ENCODE measurements at places on chromosomes 1 and 21.

- no peak for DNase-seq
Observed at GRCh38 chr1:209896346-209896745, 41.7 kb upstream of the SYT14 start.

DNA sequence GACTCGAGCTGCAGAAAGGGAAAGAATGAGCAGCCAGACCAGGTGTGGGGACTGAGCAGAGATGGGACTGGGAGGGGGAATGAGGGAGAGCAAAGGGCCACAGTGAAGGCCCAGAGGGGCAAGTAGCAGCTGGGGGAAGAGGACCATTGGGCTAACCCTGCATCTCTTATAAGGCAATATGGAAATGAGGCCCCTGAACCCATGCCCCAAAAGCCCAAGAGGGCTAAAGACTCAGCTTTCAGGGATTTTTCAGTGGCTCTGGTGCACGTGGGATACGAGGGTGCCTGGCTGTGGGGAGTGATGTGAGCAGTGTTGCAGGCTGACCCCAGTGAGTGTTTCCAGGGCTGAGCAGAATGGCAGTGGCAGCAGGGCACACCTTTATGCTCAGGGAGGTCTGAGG, 496 bp upstream of the TNNI1 start:
- DNase-seq: no peak

GRCh38 chr1:168470901-168471431, 72.8 kb downstream of the XCL2 start:
- DNase-seq: peak; percentile 14

DNA sequence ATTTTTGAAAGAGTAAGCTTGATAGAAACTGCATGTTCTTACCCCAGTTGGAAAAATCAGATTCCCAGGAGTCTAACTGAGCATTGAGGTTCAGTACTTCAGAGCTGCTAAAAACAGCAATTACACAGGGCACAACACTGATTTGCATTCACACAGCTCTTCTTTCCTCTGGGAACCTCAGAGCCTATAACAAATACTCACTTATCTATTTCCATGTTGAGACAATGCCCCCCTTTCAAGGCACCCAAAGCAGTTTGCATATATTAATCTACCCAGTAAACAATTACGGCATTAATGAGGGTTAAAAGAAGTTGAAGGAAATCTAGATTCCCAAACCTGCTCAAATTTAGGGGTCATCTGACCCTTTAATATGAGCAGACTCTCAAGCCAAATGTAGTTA, 126.9 kb upstream of the SLC35F3 start:
- no peak for DNase-seq

DNA sequence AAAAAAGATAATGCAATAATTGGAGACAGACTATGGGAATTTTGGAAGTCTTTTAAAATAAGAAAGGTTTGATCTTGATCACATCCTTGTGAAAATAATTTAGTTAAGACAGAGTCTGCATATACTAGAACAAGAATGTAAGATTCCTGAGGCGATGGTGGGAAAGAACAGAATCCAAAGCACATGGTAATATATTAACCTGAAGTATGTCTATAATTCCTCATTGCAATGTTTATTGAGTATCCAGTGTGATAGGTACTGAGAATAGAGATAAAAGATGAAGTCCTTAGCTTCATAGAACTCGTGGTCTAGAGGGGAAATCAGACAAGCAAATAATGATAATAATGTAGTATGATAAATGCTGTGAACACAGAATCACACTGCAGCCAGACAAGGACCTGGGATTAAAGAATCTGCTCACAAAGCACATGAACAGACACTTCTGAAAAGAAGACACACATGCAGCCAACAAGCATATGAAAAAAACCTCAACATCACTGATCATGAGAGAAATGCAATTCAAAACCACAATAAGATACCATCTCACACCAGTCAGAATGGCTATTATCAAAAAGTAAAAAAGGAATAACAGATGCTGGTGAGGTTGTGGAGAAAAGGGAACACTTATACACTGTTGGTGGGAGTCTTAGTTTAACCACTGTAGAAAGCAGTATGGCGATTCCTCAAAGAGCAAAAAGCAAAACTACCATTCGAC, 6.9 kb upstream of the ANGPTL3 start:
- no peak for DNase-seq

DNA sequence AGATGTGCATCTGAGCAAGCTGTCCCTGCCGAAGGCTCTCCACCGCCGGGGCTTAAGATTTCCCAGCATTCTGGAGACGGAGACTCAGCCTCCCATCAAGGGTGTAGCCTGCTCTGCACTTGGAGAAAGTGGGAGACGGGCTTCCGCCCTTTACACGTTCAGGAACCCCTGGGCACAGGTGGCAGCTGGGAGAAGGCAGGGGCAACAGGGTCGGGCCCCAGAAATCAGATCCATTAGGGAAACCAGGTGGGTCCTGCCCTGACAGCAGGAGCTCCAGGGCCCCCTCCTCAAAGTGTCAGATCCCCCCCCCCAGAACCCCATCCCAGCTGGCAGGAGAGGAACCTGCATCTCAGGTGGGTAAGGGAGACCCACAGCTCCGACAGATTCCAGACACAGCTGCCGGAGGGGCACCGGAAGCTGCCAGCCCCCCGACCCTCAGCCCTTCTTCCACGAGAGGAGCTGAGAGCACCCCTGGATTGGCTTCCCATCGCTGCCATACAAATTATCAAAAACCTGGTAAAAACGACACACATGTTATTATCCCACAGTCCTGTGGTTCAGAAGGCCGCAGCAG, 236.6 kb downstream of the NPHP4 start:
- no peak for DNase-seq

GRCh38 chr1:30087465-30087864, 635.9 kb downstream of the MATN1 start:
- peak; percentile 11 for DNase-seq

- no peak for DNase-seq
Observed at GRCh38 chr1:221724931-221725605, 16.8 kb downstream of the DUSP10 start.

- DNase-seq: no peak
Observed at GRCh38 chr1:180196436-180197003, 33.5 kb upstream of the LHX4 start.

DNA sequence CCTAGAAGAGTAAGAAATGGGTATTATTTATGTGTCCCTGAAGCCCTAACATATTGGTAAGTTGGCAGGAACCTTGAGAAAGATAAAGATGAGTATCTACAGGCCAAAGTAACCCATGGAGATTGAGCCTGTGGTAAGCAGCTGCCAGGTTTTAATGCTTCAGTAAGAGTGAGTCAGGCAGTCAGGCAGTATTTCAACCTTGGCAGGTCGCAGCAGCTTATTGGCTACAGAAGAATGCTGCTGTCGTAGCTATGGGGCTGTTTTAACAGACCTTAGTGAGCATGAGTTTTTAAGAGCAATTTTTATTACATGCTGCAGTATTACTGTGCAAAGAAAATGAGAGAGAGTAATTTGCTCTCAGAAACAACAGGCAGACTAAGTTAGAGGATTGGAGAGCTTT, 10.3 kb upstream of the SLC30A10 start:
- DNase-seq: no peak

DNA sequence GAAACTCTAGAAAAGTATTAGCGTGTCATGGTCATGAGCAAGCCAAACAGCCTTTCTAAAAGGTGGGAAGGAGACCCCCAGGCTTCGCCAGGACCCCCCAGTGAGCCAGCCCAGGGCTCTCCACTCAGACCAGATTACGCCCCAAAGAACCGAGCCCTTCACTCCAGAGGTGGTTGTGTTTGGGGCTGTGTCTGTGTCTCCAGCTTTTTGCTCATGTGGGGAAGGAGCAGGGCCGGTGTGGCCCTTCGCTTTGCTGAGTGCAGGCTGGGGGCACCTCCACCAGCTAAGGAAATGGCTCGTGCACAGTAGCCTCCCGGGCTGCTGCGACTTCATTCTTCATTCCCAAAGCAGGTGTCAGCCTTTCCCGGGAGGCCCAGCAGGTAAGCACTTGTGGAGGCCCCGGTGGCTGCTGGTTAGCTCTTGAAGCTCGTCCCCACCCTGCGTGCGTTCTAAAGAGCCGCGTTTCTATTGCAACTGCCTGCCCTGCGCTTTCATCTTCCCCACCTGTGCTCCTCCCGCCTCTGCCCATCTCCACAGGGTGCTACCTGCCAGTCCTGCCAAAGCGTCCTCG, 531 bp downstream of the TSPEAR start:
- DNase-seq: peak; percentile 100

GRCh38 chr1:26838474-26839338, 12.2 kb downstream of the ZDHHC18 start:
- DNase-seq: no peak

- DNase-seq: no peak
Observed at GRCh38 chr1:165376811-165377311, 20.3 kb upstream of the LMX1A start.

- no peak for DNase-seq
Observed at GRCh38 chr1:6410248-6410893, 9.3 kb downstream of the HES2 start.

- DNase-seq: peak; percentile 90
Observed at GRCh38 chr1:204398197-204399125, 13.2 kb downstream of the PPP1R15B start.

DNA sequence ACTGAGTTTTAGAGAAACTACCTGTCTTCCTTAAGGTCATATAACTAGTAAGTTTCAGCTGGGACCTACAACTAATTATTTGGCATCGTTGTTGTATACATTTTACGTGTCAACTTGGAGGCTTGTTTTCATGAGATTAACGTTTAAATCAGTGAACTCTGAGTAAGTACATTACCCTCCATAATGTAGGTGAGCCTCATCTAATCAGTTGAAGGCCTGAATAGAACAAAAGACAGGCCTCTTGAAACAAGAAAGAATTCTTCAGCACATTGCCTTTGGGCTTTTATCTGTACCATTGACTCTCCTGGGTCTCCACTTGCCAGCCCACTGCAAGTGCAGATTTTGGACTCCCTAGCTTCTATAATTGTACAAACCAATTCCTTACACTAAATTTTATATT, 364.6 kb downstream of the ADGRL2 start:
- no peak for DNase-seq

- DNase-seq: no peak
Observed at GRCh38 chr21:36860736-36861594, 105.5 kb downstream of the HLCS start.

GRCh38 chr1:229298887-229299503, 28.1 kb downstream of the RAB4A start:
- no peak for DNase-seq

- DNase-seq: no peak
Observed at GRCh38 chr1:35442734-35443133, 114.5 kb downstream of the KIAA0319L start.

GRCh38 chr1:207344221-207344620, 22.7 kb downstream of the CD55 start:
- DNase-seq: no peak

DNA sequence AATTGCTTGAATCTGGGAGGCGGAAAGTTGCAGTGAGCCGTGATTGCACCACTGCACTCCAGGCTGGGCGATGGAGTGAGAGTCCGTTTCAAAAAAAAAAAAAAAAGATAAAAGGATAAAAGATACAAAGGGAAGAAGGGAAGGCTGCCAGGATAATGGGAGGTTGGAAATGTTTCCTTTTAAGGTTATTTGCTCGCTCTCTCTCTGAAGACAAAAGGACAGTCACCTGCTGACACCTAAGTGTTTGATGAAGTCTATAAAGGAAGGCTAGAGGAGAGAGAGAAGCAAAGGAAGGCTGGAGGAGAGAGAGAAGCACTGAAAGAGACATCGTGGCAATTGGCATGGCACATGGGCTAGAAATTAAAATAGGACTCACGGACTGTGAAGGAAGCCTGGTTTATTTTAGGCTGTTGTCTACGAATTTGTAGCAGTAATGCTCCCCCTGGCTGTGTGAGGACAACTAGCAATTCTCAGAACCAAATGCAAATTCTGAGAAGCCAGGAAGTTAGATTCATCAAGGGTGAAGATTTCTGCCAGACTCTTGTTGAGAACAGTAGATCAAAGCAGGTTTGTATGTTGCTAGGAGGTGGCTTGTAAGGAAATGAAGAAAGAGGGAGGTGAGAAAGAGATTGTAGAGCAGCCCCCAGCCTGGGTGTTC, 154.2 kb downstream of the ZP4 start:
- peak; percentile 45 for DNase-seq

- DNase-seq: no peak
Observed at GRCh38 chr1:50454911-50455310, 31.7 kb upstream of the DMRTA2 start.

DNA sequence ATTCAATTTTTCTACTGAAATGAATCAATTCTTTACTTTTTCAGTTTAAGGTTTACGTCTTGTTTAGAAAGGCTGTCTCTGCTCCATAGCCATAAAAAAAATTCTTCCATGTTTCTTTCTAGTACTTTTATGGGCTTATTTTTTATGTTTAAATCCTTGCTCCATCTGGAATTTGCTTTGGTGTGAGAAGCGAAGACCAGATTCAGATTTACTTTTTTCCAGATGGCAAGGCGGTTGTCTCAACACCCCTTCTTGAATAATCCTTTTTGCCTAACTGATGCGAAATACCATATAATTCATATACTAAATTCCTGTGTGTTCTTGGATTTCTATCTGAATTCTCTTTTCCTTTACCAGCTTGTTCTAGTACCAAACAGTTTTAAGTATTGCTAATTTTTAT, 101.5 kb downstream of the C1orf94 start:
- no peak for DNase-seq

DNA sequence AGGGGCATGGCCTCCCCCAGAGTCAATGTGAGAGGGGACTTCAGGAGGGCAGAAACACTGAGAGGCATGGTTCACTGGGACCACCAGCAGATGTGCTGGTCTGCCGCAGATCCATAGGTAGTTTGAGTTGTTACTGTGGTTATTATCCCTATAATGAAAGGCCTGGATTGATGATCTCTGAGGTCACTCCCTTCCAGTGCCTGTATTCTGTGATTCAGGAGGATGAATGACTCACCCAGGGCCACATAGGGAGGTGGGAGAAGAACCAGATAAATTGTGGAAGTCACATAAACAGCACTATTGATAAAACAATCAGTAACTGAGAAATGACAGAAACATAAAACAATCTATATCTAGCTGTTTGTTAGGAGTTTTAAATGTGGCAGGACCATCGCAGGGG, 22.7 kb upstream of the ACTL8 start:
- DNase-seq: no peak

DNA sequence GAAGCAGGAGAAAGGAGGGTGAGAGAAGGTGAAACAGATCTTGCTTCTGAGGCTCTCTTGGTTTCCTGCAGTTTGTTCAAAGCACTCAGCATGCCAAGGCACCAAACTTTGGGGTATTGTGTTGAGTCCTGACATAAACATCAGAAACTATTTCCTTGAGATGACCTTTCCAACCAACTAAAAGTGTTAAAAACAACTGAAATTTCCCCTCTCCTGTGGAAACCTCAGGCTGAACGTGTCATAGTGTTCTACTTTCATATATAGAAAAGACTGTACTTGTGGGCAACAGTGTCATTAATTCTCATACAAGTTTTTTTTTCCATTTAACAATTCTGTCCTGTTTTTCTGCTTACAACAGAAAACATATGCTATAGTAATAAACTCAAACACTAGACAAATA, 6.3 kb upstream of the LYST start:
- DNase-seq: no peak

GRCh38 chr1:32334274-32334861, 1.7 kb downstream of the MARCKSL1 start:
- DNase-seq: no peak

DNA sequence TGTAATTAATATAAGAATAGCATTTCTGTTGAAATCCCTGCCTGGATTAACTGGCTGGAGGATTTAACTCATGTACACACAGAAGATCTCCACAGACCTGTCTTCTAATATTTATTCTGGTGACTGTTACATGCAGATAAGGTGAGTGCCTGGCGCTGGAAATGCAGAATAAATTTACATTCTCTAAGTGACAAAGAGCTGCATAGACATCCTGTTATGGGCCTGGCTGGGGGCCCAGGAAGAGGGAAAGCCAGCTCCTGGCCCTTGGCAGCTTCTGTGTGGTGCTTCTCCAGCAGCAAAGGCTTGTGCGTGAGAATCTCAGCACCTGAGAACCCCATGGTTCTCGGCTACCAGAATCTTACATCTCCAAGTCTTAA, 446.6 kb downstream of the PTPRU start:
- peak; percentile 61 for DNase-seq
